Activated naive CD4-positive, alpha-beta T cell treated with anti-CD3 and anti-CD28 coated beads for 36 hours (primary cell): ENCODE measurements at places on chromosomes 2 and 18.

- no peak for DNase-seq
These were observed 15.3 kb downstream of the WNT10A start for GRCh38 chr2:218895759-218896500.

- DNase-seq, result no peak
These were observed 108.3 kb downstream of the ATL2 start for GRCh38 chr2:38268691-38269327.

DNA sequence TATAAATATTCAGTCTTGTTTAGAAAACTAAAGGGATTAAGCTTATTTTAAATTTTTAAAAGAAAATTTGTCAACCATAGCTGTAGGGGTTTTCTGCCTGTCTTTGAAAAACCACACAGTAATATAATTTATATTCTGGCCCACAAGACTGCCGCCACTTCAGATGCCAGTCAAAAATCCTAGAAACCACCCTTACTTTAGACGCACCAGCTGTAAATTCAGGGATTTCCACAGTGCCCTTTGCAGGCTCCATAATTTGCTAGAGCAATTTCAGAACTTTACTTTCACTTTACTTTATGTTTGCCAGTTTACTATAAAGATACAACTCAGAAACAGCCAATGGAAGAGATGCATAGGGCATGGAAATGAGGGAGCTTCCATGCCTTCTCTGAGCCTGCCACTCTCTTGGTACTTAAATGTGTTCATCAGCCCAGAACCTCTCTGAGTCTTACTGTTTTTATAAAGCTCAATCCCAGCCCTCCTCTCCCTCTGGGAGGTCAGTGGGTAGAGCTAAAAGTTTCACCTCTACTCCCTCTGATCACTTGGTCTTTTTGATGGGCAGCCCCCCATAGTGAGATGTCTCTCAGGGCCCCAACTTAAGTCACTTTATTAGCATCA is 63.3 kb downstream of the KYNU start:
- DNase-seq, result no peak

DNA sequence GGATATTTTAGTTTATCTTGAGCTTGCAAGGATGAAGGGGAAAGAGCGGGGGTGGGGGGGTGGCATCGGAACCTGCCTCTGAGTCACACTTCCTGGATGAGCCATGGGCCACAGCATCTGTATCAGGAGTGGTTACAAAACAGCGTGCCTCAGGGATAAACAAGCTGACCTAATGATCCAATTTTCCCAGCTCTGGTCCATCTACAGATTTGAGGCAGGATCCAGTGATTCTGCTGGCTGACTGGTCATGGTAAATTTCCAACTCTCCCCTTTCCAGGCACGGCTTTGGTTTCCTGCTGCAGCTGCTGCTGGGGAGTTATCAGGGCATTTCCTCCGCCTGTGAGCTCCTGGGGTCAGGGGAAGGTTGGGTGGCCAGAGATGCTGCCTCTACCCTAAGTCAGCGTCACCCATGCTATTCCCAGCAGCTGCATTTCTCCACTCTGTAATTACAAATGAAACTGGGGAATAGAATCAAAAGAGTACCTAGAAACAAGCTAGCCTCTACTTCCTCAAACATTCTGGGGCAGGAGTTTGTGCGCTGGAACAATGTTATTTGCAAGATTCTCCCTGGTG is 4.7 kb upstream of the HPCAL1 start:
- DNase-seq, result peak; percentile 80

DNA sequence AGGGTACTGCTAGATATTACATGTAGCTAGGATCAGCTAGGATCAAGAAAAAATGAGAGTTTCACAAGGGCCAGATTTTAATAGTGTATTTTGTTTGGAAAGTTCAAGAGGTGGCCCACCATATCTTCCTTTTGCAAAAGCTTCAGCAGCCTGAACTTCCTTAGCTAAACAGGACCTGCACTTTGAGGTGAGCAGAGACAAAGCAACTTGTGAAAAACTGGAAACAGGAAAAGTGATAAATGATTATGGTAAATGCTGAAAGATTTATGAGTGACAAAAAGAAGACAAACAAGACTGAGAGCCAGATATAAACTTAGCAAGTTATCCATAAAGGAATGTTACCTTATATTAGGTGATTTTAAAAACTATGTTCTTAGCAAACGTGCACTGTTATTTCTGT is 123.6 kb downstream of the ZNF521 start:
- no peak for DNase-seq

- no peak for DNase-seq
These were observed 22.1 kb upstream of the LONRF2 start for GRCh38 chr2:100344433-100344832.

- DNase-seq, result no peak
These were observed 314.9 kb downstream of the AFF3 start for GRCh38 chr2:99827296-99827999.

DNA sequence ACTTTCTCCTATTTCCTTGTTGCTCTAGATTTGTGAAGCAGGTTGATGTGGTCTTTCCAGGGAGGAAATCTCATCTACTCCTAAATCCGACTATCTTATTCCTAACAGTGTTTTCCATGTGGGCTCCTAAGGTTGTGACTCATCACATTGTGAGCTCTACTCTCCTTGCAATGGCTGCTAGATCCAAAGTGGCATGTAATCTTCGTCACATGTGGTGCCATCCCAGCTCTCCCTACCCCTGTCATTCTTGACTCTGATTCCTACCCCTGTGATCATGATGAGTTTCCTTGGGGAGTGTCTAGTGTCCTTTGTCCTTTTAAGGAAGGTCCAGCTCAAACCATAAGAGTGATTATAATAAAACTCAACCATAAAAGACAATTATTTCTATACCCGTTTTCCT is 47.3 kb upstream of the GULP1 start:
- DNase-seq, result no peak

DNA sequence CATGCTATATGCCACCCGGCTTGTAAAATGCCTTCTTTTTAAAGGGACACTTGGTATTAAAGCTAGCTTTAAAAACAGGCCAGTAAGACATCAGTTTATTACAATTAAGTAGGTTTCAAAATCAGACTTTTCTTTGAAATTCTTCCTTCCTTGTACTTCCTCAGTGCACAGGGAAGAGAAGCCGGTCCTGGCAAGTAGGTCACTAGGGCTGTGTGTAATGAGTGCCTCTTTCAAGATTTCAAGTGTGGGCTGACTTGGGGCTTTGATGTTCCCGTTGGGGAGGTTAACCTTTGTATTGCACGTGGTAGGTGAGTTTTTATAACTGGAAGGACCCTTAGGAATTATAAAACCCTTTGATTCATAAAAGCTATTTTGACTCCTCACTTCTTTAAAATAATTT is 566.4 kb upstream of the ID2 start:
- DNase-seq, result no peak

DNA sequence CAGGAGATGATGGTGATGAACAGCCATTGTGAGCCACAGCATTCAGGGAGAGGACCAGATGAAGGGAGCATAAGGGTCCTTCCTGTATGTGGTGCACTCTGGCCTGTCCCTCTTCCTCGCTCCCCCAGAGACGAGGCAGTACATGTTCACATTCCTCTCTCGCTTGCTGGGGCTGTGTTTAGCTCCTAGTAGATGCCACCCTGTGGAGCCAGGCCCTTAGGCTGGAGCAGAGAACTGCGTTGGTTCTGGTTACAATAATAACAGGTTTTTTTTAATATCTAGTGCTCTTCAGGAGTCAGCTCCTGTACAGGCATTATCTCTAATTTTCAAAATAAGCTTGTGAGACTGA is 171.1 kb upstream of the MYT1L start:
- no peak for DNase-seq
